ENCODE measurements at places on chromosomes 3 and 15. TPM values are rescaled to one million over a fixed set of nuclear protein-coding genes. Genes with fewer than 3 reads are reported as not detected.

GRCh38 chr3:70111411-70111810 lies 111.9 kb downstream of the SAMMSON start:
- no peak for DNase-seq

DNA sequence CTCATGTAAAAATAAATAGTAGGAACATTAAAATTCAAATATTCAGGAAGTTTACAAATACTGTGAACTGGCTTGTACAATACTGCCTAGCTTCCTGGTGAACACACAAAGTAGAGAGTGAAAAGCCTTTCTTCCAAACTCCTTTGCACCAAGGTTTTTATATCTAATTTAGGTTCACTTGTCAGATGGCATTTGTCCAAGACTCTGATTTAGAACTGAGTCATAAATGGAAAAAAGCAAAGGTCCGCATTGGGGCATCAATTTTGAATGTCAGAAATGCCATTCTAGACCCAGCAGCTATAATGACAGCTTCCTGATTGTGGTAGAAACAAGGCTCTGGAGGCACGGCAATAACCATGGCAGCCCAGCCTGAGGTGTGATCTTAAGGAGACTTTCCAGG lies 160.7 kb downstream of the PDE8A start:
- no peak for DNase-seq

- no peak for DNase-seq
These were observed 13.8 kb downstream of the THSD4 start for GRCh38 chr15:71128939-71129562.

DNA sequence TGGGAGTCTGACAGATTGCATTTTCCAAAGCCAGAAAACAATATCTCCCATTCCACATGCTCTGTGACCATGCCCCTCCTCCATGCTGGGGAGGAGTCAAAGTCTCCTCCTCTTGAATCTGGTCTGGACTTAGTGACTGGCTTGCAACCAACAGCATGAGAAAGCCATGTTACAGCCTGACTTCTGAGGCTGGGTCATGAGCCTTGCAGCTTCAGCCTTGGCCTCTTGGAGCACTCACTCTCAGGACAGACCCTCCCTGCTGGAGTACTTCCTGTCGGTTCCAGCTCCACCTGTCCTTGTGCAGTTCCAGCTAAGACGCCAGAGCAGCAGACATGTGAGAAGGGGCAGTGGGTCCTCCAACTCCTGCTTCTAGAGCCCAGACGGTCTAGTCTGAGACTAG lies 49.7 kb upstream of the RBSN start:
- peak; percentile 9 for DNase-seq

CYP1A2 gene
- polyA plus RNA-seq: not detected

ALPK3 gene
- polyA plus RNA-seq: 357 TPM
